ENCODE measurements at places on chromosomes 13 and 19.

DNA sequence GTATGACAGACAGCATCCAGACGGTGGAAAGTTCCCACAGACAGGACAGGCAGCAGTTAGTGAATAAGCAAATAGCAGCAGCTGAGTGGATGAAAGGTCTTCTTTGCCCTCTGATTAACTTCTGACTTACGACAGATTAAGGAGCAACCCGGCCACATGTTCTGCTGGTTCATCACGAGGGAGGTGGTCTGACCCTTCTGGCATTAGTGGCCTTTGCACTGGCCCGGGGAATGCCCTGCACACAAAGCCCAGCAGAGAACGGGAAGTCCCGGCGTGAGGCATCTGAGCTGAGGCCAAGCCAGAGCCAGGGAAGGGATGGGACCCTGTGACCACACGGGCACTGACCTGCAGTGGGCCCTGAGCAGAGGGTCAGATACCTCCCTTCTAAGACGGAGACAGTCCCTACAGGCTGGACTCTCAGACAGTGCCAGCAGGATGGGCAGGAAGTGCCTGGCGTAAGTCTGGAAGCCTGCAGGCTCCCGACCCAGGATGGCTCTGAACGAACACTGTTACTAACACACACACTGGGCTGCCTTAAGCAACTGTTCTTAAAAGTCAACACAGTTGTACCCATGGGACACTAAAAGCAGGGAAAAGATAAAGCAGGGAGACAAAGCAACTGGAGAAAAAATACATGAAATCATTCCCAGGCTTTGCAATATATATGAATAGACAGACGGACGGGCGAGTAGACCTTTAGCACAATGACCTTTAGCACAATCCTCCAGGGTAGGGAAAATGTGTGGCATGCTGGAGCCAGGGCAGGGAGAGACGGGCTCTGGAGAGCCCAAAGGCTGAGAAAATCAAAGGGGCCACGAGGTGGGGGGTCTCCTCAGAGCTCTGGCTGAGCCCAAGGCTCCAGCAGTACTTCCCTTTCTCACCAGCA lies 6.3 kb downstream of the C19orf12 start:
- DNase-seq, result no peak

DNA sequence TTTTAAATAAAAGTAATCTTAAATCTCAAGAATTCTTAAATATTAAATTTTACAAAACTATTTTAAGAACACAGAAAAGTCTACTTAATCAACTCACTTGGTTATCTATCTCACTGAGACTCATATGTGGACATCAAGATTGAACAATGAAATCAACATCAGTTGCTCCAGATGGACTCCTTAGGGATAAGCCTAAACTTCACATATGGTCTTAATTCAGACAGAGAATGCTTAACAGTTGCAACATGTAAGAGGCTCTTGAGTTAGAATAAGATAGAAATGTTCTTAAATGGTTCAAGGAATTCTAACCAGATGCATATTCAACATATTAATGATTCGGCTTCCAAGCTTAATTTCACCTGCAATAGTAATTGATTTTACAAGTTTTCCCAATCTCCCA lies 1730.9 kb downstream of the PCDH9 start:
- no peak for DNase-seq

GRCh38 chr13:20580257-20580656 lies 13.3 kb downstream of the IFT88 start:
- DNase-seq, result no peak

DNA sequence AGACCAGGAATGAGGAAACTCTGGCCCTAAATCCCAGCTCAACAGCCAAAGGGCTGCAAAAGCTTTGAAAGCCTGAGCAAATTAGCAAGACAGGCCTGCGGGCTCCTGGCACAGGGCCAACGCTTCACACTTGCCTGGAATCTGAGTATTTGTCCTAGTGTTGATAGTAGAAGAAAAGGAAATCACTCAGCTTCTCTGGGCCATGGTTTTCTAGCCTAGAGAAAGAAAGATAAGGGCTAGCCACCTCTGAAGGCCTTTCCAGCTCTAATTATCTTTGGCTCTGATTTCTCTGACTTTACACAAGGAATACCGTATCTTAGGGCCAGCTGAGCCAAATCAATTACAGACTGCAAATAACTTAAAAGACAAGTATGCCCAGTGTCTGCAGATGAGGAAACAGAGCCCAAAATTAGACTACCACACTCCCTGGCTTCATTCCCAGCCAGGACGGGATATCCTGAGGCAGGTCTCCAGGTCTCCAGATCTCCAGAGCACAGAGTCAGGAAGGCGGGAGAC lies 69.6 kb downstream of the STK24 start:
- DNase-seq, result no peak

- DNase-seq, result no peak
Measured at GRCh38 chr19:36986601-36987000, 70.5 kb downstream of the ZNF568 start.

- DNase-seq, result no peak
Measured at GRCh38 chr13:97249796-97250495, 27.8 kb downstream of the MBNL2 start.

DNA sequence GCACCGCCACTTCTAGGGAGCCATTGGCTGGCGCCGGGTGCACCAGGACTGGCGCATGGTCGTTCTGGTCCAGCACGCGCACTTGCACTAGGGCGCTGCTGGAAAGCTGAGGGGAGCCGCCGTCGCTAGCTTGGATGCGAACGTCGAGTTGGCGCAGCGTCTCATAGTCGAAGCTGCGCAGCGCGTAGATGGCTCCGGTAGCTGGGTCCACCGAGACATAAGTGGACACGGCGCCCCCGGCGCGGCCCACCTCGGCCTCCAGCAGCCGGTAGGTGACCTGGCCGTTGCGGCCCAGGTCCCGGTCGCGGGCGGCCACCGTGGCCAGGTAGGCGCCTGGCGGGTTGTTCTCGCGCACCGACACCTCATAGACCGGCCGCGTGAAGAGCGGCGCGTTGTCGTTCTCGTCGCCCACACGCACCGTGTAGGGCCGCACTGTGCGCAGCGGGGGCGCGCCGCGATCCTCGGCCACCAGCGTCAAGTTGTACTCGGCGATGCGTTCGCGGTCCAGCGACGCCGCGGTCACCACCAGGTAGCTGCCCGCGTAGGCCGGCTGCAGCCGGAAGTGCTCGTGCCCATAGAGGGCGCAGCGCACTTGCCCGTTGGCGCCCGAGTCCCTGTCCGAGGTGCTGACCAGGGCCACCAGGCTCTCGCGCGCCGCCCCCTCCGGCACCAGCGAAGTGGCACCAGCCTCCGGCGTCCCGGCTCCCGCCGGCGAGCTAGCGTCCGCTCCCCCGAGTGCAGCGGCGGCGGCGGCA lies 1.7 kb downstream of the PCDH8 start:
- no peak for DNase-seq

DNA sequence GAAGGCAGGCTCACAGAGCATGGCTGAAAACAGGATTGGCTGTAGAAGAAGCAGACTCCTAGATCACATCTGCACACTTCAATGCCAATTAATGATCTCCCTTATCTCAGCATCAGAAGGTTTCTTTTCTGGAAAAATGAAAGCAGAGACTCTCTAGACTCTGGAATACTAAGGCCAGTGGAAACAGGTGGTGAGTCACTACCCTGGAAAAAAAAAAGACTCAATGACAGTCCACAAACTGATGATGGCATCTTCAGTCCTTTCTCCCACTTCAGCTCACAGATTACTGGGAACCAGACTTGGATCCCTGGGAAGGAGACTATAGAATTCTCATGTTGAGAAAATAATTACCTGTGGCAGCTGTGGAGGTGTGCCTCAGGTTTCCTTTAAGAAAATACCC lies 47.5 kb upstream of the MBNL2 start:
- no peak for DNase-seq

DNA sequence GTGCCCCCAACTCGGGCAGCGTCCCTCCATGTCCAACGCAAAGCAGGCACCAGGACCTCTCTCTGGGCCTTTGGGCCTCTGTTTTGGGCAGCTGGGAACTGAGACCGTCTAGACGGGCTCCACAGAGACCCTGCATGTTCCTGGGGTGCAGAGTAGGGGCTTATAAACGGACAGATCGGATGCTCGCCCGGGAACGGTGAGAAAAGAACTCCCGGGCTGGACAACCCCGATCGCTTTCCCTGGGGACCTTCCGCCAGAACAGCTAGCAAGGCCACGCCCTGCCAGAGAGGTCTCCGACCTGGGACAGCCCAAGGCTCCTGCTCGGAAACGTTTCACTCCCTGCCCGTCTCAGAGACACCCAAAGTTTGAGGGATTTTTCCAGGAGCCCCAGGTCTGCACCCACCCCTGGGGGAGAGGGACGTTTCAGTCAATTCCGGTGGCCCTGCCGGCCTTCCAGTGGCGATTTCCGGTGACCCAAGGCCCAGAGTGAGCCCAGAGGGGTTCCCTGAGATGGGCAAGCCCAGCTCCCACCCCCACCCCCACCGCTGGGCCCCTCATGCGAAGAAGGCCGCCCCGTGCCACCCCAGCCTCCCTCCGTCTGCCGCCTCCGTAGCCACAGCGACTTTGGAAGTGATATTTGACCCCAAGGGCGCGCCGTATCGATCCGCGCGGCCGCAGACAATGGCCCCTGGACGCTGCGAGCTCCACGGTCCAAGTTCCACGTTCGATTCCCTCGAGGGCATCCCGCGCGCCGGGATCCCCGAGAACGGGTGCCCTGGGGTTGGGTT lies 1.7 kb downstream of the NR2F6 start:
- no peak for DNase-seq

GRCh38 chr13:112986946-112987681 lies 18.1 kb downstream of the MCF2L start:
- no peak for DNase-seq

- no peak for DNase-seq
Measured at GRCh38 chr19:50702871-50703829, 16.5 kb downstream of the SHANK1 start.

GRCh38 chr19:49861541-49862378 lies 5.6 kb downstream of the PNKP start:
- DNase-seq, result no peak

Data from CD8-positive, alpha-beta memory T cell (primary cell).